Caki2 (cell line): ENCODE measurements at places on chromosomes 7 and 10.

DNA sequence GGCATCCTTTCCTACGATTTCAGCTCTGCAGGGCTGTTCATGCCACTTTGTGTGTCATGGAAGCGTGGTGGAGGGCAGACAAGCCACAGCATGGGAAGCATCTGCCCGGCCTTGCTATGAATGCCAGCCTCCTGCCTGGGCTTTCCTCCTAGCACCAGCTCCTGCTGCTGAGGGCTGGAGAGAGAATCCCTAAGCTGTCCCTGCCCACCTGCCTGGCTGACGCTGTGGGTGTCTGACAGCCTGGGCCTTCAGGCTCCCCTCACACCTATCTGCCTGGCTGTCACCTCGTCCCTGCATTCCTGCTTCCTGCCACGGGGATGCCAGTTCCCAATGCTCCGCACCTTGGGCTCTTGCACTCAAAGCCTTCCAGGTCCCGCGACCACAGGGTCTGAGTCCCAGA, 606.5 kb upstream of the MGMT start:
- no peak for DNase-seq

- no peak for DNase-seq
These were observed 65.3 kb downstream of the SEPTIN7 start for GRCh38 chr7:35866186-35866585.

GRCh38 chr10:33352175-33352574, 17.7 kb upstream of the NRP1 start:
- DNase-seq: no peak

GRCh38 chr7:123351027-123351426, 151.3 kb upstream of the SLC13A1 start:
- DNase-seq: no peak

DNA sequence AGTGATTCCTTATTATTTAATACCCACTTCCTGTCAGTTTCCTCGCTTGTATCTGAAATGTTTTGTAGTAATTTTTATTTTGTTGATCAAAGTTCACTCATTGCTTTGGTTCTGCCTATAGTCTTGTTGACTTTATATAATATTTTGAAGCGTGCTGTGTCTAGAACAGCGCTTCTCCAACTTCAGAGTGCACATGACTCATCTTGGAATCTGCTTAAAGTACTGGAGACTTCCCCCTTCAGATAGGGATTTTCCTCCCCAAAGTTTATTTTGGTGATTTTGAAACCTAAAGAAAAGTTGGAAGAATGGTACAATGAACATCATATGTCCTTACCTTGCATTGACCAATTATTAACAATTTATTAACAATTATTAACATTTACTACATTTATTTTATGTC, 5.8 kb downstream of the COMTD1 start:
- DNase-seq: no peak

DNA sequence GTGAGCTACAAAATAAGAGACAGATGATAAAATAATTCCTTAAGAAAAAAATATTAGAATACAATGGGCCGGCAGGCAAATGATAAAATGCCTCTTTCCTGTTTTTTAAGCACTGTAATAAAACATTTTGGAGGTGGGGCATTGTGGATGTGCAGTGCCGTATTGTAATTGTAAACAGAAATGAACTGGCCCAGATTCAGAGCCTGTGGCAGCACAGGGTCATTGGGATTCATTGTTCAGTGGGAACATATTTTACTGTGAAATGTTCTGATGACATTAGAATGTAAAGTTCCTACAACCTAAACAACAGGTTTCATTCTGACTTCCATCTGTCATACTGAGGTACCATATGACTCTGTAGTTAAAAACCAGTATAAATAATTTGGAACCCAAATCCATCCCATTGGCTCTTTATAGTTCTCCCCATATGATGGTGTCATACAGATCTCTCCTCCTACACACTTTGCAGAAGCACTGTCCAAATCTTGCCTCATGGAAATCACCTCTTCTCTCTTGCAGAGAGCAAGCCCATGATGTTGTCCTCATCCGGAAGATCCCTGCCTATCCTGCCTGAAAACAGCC, 264.6 kb downstream of the WDR37 start:
- DNase-seq: no peak

GRCh38 chr7:34061149-34061548, 155.8 kb downstream of the BMPER start:
- no peak for DNase-seq

DNA sequence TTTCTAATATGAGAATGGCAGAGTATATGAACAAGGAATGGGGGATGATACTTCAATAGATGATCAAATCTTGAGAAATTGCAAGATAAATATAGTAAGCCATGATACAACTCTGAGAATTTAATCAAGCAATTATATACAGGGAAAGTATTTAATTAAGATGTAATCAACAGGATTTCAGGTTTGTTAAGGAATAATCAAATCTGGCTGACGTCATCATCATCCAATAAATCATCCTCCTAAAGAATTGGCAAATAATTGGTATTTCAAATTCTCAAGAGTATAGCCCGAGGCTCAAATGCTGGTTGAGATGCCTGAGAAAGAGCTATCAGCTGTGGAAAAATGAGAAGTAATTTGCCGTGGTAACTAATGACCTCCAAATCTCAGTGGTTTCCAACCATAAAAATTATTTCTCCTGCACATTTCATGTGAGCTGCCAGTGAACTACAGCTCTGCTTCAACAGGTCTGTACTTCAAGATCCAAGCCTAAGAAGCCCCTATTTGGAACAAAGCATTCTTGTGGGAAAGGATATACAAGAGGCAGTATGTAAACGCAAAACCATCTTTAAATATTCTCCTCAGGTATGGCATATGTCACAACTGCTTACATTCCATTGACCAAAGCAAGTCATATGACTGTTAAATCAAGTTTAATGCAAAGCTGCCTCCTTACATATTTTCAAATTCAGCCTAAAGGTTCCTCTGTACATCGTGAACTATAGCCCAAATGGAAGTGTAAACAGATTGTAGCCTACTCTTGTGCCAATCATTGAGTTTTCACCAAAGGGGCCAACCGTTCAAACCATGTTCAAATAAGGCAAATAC, 503.0 kb downstream of the KIF20B start:
- DNase-seq: no peak

- DNase-seq: no peak
These were observed 17.2 kb upstream of the PRSS58 start for GRCh38 chr7:142275028-142275427.
